NCI-H510A (cell line): ENCODE measurements at places on chromosomes 11 and 22.

- DNase-seq = no peak
Measured at GRCh38 chr22:24819911-24820461, 14.0 kb downstream of the SGSM1 start.

GRCh38 chr22:41919357-41920224, 4.7 kb upstream of the SHISA8 start:
- no peak for DNase-seq

- no peak for DNase-seq
Measured at GRCh38 chr11:66219846-66220565, 48.4 kb upstream of the RAB1B start.

GRCh38 chr11:114782650-114783310, 104.5 kb downstream of the NXPE2 start:
- DNase-seq = no peak

GRCh38 chr11:128036006-128036405, 551.4 kb downstream of the ETS1 start:
- DNase-seq = no peak

DNA sequence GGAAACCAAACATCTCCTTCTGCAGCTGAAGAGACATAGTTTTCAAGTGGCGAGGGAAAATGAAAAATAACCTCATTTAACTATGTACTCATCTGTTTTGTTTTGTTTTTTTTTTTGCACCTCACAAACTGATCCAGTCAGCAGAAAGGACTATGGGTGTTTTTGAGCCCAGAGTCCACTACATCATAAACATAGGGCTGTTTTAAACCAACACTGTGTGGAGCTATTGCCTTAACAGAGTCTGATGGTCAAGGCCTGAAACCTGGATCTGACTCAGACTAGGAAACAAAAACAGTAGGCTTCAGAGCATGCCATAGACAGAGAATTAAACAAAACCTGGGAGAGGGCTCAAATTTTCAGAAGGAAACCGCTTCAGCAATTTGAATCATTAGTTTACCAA, 99.3 kb upstream of the FSHB start:
- DNase-seq = no peak

DNA sequence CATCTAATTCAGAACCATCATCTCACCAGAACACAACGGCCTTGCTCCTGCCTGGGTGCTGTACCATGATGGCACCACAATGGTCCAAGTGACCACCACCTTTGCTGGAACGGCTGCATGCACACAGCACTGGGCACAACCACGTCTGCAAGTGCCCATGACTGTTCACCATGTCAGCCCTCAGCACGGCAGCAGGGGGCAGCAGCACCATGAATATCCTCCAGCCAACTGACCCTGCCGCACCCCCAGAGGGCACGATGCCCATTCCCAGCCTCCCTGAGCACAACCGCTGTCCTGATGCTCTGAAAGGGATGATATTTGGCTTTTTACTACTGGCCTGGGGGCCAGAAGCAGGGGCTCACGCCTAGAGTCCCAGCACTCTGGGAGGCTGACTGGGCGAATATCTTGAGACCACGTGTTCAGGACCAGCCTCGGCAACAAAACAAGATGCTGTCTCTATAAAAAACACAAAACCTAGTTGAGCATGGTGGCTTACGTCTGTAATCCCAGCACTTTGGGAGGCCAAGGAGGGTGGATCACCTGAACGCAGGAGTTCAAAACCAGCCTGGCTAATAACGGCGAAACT, 25.7 kb downstream of the DRD4 start:
- no peak for DNase-seq

GRCh38 chr22:31211482-31211861, 626 bp upstream of the LIMK2 start:
- DNase-seq = no peak

GRCh38 chr22:39898997-39899396, 1.9 kb upstream of the GRAP2 start:
- DNase-seq = no peak

DNA sequence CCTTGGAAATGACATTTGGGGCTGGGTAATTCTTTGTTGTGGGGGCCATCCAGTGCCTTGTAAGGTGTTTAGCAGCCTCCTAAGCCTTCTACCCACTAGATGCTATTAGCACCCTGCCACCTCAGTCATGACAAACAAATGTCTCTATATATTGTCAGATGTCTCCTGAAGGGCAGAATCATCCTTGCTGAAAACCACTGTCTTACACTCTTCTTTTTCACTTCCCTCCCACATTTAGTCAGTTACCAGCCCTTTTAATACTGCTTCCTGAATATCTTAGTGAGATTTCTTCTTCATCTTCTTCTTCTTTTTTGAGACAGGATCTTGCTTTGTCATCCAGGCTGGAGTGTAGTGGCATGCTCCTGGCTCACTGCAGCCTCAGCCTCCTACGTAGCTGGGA, 33.1 kb downstream of the TNRC6B start:
- DNase-seq = no peak

DNA sequence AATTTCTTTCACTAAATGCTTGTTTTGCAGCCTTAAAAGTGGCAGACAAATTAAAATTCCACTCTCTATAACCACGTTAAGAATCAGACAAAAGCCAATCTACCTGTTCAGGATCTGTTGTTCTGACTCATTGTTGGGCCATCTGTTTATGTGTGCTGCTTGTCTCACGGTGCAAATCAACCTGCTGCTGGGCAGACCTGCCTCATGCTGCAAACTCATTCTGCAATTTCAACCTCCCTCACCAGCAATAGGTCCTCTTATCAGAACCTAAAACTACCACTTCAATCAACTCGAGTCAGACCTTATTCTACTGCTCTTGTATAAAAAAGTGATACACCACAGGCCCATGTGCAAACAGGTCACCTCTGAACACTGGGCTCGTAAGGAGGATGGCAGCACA, 75.1 kb downstream of the LARGE2 start:
- no peak for DNase-seq

GRCh38 chr11:69745201-69745600, 29.9 kb downstream of the FGF4 start:
- DNase-seq = no peak

DNA sequence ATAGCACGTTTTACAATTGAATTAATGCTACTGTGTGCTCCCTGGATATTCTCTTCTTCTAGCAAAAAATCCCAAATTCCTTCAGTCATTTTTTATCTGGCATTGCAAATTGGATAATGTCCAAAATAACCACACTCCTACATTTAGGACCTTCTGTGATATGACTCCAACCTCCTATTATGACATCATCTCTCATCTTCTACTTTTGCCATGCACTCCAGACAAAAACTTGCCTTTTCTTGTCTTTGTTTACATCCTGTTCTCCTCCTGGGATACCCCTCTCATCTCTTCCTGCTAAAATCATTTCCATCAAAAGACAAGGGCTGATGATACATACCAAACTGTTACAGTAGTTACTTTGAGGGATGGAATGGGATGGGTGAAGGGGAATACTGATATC, 20.6 kb upstream of the TMEM218 start:
- DNase-seq = no peak

DNA sequence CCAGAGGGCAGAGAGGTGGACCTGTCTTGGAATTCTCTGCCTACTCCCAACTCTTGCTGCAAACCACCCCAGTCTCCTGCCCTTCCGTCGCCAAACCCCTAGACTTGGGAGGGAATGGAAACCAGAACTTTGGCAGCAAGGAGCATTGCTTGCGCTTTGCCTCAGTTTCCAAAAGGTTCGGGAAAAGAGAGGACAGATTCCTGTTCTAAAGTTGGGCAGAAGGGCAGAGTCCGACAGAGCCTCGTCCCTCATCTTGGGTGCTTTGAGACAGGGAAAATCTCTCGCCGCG, 396 bp upstream of the ROBO3 start:
- DNase-seq = no peak

GRCh38 chr11:119335091-119335654, 846 bp downstream of the RNF26 start:
- no peak for DNase-seq

DNA sequence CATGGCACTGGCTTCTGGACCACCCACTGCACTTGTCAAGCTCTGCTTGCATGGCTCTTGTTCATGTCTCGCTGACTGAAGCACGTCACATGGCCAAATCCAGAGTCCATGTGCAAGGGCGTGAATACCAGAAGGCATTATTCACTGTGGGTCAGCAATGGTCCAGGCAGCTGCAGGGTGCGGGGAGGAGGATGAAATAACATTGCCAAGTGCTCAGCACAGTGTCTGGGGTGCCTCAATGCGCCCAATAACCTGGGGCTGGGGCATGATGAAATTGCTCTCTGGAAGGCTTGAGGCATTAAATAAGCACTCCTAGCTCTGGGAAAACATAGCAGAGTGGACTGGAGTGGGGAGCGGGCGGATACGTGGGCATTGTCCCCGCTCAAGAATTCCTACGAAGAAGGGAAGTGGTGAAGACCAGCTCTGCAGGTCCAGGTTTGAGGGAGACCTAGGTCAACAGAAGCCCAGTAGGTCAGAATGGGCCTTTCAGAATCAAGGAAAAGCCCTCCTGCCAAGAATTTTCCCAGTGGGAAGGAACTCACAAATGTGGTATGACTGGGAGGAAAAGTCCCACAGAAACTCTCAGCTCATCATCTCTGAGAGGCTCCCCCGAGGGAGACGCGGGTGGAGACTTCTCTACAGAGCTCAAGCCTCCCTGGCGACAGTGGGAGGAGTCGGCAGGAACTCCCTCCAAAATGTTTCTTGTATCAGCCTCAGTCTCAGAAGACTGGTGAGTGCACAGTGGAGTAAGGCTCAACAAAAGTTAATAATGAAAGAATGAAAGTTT, 15.3 kb upstream of the ACCSL start:
- no peak for DNase-seq

DNA sequence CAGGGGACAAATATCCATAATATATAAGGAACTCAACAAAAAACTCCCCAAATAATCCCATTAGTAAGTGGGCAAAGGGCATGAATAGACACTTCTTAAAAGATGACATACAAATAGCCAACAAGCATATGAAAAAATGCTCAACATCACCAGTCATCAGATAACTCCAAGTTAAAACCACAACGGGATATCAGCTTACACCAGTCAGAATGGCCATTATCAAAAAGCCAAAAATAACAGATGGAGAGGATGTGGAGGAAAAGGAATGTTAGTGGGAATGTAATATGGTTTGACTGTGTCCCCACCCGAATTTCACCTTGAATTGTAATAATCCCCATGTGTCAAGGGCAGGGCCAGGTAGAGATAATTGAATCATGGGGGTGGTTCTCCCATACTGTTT, 350.1 kb downstream of the GUCY1A2 start:
- no peak for DNase-seq

- DNase-seq = no peak
Measured at GRCh38 chr11:34185926-34186841, 80.8 kb downstream of the NAT10 start.

DNA sequence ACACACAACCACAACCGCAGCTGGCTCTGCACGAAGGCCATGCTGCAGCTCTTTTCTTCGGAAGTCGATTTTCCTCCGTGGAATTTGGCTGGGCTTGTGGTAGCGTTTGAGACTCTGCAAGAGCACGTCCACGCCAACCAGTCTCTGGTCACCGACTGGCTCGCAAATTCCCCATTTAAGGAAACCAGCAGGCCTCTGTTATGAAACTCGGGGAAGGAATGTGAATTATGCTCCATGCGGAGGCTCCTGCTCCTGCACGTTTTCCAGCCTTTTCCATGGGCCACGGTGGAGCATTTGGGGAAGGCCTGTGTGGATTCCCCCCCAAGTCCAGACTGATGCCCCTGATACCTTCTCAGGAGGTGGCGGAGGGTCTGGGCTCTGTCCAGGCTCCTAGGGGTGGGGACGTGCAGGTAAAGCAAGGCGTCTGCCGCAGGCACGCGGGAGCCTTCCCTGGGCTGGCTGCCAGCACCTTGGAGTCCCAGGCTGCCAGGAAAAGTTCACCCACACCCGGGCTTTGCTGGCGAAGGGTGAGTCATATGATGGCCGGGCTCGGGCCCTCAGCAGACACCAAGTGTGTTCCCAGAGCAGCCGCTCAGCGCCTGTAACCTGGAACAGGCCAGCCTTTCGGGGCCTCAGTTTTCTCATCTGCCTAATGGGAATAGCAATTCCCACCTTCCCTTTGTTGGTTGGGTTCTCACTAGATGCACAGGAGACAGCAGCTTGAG, 41.9 kb downstream of the LRP5 start:
- DNase-seq = no peak

- DNase-seq = no peak
Measured at GRCh38 chr22:19554834-19555404, 30.7 kb upstream of the CLDN5 start.

DNA sequence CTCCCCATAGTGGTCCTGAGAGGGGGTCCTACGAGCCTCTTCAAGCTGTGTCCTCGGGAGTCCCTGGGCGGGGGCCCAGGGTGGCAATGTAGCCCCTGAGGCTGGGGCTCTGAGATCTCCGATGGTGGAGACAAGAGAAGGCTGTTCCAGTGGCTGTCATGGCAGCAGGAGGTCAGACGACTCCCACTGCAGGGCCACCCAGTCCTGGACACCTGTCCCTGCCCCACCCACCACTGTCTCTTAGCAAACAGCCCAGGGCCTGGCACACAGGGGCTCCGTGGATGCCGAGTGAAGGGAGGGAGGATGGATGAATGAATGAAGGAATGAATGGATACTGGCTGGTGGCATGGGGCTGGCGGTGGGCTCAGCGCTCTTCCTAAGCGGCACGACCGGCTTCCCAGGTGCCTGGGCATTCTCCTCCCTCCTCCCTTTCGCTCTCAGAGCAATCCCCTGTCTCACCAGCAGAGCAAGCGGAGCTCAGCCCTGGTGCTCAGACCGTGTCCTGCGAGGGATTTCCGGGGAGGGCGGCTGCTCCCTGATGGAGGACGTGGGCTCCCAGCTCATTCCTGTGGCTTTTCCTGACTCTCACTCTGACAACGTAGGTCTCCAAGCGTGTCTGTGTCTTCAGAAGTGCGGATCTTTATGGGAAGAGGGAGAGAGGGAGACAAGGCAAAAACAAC, 1272.6 kb downstream of the BRD1 start:
- peak; percentile 44 for DNase-seq

DNA sequence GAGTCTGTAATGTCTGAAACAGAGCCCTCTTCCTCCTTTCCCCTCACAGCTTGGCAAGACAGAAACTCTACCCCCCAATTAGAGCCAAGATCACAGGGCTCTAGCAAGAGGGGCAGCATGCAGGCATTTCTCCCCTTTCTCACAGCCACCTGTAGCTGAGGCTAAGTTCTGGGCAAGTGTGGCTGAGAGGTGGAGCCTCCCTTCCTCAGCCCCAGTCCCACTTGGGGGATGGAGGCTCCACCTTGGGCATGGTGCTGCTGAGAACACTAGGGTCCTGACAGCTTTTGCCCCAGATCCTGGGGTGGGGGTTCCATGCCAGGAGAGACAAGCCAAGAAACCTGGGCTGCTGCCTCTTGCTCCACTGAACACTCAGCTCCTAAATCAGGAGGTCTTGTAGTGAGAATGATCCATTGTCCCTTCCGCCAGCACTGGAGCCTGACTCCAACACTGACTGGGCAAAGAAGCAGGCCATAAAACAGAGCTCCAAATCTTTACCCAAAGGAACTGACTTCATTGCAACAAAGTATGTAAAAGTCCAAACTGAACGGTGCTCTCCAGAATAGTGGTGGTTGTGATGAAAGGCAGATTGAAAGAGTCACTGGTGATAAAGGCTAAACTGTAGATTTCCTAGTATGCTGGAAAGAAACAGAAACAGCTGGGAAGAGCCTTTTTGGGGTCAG, 25.6 kb downstream of the NARS2 start:
- DNase-seq = no peak
